ENCODE measurements at places on chromosomes 2 and 18.

- DNase-seq = no peak
Measured at GRCh38 chr18:25097569-25098056, 254.4 kb downstream of the ZNF521 start.

GRCh38 chr2:207879536-207879935, 109.8 kb upstream of the FZD5 start:
- DNase-seq = no peak

DNA sequence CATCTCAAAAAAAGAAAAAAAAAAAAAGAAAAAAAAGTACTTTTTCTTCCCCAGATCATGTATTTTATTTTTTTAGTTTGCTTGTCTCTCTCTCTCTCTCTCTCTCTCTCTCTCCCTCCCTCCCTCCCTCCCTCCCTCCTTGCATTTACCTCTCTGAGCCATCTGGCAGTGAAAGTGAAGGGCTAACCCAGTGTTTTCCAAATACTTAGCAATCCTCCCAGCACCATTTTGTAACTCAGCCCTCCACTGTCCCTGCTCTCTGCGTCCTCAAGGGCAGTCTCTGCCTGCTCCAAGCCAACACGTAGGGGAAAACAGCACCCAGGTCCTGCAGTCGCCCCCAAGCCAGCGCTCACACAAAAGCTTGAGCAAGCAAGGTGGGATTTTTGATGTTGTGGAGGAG, 19.6 kb upstream of the TEX44 start:
- no peak for DNase-seq

GRCh38 chr2:202133909-202134265, 60.8 kb downstream of the KIAA2012 start:
- no peak for DNase-seq

- DNase-seq = no peak
Measured at GRCh38 chr2:8563814-8564474, 117.9 kb upstream of the ID2 start.

- no peak for DNase-seq
Measured at GRCh38 chr18:40371673-40372072, 1583.4 kb upstream of the PIK3C3 start.

DNA sequence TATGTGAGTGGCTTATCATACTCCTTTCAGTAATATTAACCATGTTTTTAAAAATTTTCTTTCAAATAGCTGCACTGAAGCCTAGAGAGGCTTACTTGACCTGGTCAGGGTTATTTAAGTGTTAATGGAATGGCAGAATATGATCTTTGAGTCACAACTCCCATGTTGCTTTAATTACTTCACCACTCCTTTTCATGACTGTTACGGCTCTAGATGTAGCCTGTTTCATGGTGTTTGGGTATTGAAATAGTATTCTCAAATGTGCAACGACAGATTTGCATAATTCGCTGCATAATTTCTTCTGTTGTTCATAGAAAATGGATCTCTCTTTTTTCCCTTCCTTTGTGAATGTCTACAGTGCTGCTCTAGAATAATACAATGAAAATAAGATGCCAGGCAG, 51.6 kb upstream of the PLA2R1 start:
- no peak for DNase-seq

DNA sequence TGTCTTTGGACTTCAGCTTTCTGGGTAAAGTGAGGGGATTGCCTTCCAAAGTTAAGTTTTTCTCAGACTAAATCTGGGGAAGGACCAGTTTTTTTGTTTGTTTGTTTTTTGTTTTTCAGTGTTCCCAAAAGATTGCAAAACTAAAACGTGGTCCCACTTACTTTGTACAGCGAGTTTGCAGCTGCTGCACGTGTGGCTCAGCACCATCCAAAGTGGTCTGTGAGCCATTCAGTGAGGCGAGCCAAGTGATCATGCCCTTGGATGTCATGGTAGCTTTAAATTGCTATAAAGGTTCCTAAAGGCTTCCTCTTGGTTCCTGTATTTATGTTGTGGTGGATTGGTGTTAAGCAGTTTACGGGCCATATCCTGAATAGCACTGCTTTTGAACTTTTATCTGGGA, 23.0 kb downstream of the TET3 start:
- DNase-seq = no peak

DNA sequence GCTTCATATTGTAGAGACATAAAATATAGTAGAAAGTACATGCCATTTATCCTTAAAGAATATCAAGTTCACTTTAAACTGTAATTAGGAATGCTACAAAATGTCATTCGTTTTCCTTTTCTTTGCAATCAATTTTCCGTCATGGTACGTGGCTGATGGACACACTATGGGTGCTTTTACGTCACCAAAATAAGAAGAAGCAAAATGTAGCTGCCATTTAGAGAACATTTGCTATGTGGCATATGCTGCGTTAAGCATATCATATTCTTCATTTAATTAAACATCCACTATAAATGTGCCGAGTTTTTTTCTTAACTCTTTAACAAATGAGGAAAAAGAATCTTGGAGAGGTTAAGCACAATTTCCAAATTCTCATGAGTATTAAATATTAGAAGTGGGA, 1358.5 kb upstream of the NXPH2 start:
- no peak for DNase-seq

DNA sequence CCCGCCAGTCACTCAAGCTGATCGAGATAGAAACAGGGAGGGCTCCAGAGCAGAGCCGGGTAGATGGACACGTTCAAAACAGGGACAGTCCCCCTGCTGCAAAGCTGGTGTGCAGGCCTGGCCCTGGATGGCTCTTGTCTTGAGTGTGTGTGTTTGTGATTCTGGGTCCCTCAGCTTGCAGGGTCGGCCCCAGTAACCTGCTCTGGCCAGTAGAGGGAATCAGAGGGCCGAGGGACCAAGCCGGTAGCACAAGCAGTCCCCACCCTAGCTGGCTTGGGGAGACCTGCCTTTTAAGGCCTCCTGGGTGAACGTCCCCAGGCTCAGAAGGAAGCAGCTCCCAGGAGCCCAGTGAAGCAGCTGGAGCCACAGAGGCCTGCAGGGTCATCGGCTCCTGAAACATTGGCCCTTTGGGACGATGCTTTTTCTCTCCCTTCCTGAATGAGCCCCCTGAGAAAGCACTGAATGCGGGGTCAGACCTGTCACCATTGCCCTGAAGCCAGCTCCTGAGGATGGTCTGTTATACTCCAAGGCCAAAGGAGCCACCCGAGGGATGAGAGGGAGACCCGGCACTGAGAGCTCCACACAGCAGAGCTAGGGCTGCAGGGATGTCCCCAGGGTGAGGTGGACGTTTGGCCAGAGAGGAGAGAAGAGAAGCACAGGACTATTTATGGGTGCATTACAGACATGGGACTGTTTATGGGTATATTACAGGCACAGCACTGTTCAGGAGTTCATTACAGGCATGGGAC, 15.4 kb upstream of the MLPH start:
- DNase-seq = peak; percentile 31

DNA sequence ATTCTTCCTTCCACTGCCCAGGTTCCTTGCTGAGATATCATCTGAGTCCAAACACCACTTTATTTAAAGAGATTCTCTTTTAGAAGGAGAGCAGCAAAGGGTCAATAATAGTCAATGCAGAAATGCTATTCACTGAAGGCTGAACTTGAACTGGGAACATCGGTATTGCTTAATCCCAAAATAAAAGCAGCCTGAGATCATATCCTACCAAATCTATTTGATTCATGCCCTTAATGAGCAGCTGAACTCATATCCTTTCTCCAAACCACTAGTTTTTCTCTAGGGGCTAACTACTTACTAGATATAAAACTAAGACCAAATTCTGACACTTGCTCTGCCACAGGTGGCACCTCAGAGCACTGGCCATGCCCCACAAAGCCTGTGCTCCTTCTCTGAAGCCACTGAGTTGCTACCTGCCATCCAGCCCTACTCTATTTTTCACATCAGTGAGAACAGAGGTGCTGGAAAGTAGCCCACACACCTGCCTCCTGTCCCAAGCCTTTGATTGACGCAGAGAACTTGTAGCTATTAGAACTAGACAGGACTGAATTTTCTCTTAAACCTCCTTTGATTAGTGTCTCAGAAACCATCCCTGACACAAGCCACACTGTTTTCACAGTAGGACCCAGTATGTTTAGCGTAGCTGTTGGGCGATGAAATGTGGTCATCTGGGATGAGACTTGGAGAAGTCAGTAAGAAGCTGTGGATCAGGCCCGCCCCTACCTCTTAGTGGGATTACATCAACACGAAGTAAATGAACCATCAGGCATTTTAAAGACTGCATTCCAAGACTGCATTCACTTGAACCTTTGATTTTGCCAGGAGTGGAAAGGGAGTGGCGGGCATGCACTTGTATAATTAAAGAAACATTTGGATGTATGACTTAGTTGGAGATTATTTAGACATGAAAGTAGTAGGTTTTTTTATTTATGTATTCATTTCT, 124.3 kb downstream of the RBMS1 start:
- DNase-seq = no peak
